ENCODE measurements at places on chromosomes 3 and 15. TPM values are rescaled to one million over a fixed set of nuclear protein-coding genes. Genes with fewer than 3 reads are reported as not detected.
A peak's percentile ranks its signal among the peaks of the same experiment; 100 is the strongest.

- peaks cover 7% of the 10 kb centered on the region for H3K36me3 ChIP-seq
- H3K4me1 ChIP-seq, result no peaks in the 10 kb centered on the region
- DNase-seq, result no peak
- no peak overlapping the region for H3K27ac ChIP-seq
- no peaks in the 10 kb centered on the region for H3K27me3 ChIP-seq
- H3K4me3 ChIP-seq, result no peak overlapping the region
These were observed 29.9 kb downstream of the FAH start for GRCh38 chr15:80182611-80183261.

GRCh38 chr15:74616366-74616939 lies 817 bp downstream of the CLK3 start:
- H3K4me1 ChIP-seq, result peaks cover 15% of the 10 kb centered on the region
- no peak for DNase-seq
- peak overlapping the region; percentile 85 for H3K4me3 ChIP-seq
- H3K27me3 ChIP-seq, result no peaks in the 10 kb centered on the region
- H3K27ac ChIP-seq, result peak overlapping the region; percentile 92
- peaks cover 23% of the 10 kb centered on the region for H3K36me3 ChIP-seq

The PPP1R14D gene
- not detected for total RNA-seq

The CCR8 gene
- total RNA-seq, result 0.22 TPM

The FAM162A gene
- 61.7 TPM for total RNA-seq

DNA sequence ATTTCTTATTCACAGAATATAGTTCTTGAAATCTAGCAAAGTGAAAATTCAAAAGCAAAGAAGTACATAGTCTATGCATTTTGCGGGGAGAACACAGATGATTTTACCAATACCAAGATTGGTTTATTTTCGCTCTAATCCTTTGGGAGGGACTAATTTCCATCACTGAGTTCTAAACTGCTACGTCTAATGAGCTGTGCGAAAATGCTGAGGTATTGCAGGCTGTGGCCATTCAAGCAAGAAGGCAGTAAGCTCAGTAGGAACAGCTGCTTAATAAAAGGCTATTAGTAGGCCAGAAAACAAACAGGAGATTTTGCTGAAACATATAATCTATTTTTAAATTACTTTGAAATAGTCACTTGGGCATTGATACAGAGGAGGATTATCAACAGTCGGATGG lies 379.0 kb downstream of the CNTN4 start:
- H3K4me1 ChIP-seq, result no peaks in the 10 kb centered on the region
- DNase-seq, result no peak
- no peaks in the 10 kb centered on the region for H3K27me3 ChIP-seq

- no peaks in the 10 kb centered on the region for H3K27me3 ChIP-seq
- no peaks in the 10 kb centered on the region for H3K4me1 ChIP-seq
- no peak for DNase-seq
- H3K4me3 ChIP-seq, result no peak overlapping the region
These were observed 28.2 kb downstream of the NEK4 start for GRCh38 chr3:52742418-52743041.

DNA sequence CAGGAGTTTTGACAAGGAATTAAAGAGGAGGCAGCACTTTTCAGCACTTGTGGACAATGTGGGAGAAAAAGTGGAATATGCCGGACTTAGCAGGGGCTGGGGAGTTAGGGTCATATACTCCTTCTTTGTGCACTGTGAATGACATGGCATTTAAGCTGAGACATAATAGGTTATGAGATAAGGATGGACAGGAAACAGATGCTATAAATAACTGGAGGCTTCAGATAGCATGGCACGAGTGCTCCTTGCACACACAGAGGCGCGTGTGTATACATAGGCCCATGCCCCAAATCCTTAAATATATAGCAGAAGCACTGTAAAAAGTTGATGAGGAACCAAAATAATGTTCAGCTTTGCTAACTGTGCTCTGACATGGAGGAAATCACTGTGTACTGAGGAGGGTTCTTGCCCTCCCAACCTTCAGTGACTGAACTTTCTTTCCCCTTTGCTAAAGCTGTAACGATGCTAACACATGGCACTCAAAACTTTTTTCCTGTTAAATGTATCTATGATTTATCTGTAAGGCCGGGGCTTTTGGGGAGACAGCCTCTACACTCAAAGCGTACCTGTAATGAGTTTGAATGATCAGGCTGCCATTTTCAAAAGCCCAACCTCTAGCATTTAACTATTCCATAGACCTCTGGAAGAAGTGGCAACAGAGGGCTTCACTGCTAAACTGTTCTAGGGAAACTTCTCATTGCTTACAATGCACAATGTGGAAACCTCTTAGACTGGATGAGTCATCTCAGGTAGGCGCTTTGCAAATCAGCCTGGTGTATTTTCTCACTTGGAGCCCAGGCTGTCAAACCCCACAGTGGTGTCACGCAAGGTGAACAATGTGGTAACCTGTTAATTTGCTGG lies 784.6 kb downstream of the NR2F2 start:
- H3K27me3 ChIP-seq, result no peaks in the 10 kb centered on the region
- H3K36me3 ChIP-seq, result no peaks in the 10 kb centered on the region
- H3K4me1 ChIP-seq, result no peaks in the 10 kb centered on the region
- DNase-seq, result no peak

The NEK10 gene
- total RNA-seq, result 2.4 TPM

All from endodermal cell (in vitro differentiated cells).